C1 segment of cervical spinal cord (tissue), 14 donors: ENCODE measurements at places on chromosomes 6 and 20.
A peak's percentile ranks its signal among the peaks of the same experiment; 100 is the strongest.

- no peak for DNase-seq
Observed at GRCh38 chr20:9444921-9445320, 69.5 kb upstream of the LAMP5 start.

DNA sequence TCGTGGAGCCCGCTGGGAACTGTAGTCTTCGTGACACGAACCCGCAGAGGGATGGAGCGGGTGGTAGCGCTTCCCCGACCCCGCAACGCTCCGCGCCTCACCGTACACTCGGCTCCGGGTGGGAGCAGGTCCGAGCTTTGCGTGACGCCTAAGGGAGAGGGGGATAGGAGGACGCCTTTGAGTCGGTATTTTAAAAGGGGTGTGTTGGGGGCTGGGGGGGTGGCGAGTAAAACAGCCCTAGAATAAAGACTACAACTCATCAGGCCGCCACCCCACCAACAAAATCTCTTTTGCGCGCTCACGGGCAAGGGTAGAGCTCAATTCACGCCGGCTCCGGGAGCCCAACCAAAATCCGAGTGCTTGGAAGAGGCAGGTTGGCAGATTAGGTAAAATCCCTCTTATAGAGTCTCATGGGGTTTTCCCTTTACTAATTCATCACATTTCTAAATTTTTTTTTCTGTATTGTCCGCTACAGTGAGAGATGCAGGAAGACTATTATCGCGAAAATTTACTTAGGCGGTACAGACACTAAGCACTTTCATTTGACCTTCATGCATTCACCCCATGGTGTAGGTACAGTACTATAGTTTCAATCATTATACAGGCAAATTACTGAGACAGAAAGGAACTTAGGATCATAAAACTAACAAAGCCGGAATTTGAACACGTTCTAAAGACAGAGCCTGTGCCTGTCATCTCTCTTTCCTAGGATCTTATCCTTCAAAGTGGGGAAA, 706 bp upstream of the SNX14 start:
- DNase-seq = no peak

- no peak for DNase-seq
Observed at GRCh38 chr6:169556758-169557548, 144.9 kb downstream of the WDR27 start.

GRCh38 chr6:74941424-74941823, 264.4 kb downstream of the COL12A1 start:
- DNase-seq = no peak

DNA sequence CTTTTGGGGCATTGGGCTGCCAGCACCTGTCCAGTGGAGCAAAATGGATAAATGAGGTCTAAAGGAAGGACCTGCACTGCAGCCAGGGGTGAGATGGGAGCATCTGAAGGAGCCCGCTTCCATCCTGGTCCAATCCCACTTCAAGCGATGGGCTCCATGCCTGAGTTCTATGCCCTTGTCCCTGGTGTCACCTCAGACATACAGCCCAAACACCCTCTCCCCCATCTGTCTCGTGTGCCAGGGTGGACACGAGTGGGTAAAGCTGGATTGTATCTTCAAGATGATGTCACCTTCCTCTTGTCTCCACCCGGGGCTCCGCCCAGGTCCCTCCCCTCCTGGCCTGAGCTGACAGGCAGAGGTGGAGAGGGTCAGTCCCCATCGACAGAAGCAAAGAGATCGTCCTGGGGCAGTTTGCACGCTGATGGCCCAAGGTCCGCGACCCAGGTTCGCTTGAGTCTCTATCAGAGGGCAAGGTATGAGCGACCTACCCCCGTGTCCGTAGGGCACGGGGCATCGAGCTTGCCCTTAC, 544 bp downstream of the SMIM29 start:
- no peak for DNase-seq

- DNase-seq = no peak
Observed at GRCh38 chr6:129046526-129046925, 163.6 kb downstream of the LAMA2 start.

DNA sequence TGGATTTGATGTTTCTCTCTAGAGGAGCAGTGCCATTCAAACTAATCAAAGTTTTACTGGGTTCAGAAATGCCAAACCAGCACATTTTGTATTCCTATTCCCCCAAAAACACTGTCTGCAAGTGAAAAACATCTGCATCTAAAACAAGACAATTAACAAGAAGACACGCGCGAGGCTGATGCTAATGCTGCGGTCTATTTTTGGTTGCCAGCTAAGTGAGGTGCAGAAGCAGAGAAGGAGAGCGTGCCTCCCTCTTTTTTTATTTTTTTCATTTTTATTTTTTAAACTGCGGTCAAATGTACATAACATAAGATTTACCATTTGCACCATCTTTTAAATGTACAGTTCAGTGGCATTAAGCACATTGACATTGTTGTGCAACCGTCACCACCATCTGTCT, 641.1 kb downstream of the DHX35 start:
- DNase-seq = no peak

DNA sequence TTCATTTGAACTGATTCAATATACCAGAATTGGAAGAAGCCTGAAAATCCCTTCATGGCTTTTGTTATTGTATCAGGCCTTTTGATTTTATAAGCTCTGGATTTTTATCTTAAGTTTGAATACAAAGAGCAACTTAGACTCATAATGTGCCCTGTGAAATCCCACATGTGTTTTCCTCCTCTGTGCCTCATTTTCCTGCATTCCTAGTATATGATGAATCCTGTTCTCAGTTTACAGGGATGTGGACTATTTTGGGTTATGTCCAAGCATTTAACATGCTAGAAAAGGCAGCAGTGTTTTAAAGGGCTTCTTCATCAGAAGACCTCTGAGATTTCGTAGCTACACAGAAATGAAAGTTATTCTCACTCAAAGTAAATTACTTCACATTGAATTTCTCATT, 455.0 kb downstream of the RFPL4B start:
- DNase-seq = no peak

DNA sequence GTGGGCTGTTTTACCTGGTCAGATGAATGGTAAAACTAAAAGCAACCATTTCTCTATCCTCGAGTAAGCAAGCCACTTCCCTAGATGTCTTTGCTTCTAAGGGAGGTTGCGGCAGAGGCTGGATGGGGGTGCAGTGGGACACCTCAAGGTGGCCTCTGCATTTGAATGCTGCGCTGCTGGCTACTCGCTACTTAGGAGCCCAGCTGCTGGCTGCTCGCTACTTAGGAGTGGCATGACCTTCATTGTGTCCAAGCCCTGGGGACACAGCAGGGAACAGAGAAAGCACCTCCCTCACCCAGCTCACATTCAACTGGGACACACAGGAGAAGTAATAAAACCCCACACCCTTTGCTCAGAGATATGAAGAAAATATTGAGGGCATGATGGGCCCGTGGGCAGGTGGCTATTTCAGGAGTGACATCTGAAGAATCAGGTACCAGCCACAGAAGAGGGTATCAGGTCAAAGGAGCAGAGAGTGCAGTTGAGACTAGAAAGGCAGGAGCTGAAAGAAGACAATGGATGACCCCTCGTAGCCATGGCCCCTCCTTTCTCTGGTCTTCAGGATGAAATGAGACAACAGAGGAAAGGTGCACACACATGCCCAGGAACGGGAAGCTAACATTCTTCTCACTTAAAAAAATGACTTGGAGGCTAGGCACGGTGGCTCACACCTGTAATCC, 149.4 kb downstream of the ZMYND8 start:
- DNase-seq = no peak

DNA sequence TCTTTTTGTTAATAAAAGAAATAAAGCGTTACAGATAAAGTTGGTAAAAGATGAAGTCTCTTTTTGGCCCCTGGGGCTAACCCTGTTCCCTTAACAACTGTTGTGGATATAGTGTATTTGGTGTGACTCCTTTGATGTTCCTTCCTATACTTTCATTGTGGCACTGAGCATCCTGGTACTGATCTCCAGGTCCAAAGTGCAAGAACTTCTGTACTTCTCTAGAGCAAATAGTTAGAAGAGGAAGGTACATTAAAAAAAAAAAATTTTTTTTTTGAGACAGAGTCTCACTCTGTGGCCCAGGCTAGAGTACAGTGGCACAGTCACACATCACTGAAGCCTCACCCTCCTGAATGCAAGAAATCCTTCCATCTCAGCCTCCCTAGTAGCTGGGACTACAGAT, 6.2 kb downstream of the POFUT1 start:
- DNase-seq = no peak

- no peak for DNase-seq
Observed at GRCh38 chr20:57810511-57811373, 100.9 kb upstream of the PMEPA1 start.

DNA sequence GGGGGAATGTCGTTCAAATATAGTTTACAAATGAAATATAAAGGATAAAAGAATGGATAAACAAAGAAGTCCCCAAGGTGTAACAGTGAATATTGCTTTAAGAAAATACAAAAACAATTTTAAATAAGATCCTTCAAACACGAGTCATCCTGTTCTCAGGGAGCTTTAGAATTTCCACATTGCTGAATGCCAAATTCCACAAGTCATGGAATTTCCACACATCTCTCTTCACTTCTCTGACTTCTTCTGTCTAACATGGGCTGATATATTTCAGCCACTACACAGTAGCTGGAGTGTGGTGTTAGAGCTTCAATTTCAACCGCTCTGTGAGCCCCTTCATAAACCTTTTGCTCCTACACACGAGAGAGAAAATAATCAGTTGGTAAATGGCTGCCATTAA, 28.0 kb downstream of the IL22RA2 start:
- no peak for DNase-seq

DNA sequence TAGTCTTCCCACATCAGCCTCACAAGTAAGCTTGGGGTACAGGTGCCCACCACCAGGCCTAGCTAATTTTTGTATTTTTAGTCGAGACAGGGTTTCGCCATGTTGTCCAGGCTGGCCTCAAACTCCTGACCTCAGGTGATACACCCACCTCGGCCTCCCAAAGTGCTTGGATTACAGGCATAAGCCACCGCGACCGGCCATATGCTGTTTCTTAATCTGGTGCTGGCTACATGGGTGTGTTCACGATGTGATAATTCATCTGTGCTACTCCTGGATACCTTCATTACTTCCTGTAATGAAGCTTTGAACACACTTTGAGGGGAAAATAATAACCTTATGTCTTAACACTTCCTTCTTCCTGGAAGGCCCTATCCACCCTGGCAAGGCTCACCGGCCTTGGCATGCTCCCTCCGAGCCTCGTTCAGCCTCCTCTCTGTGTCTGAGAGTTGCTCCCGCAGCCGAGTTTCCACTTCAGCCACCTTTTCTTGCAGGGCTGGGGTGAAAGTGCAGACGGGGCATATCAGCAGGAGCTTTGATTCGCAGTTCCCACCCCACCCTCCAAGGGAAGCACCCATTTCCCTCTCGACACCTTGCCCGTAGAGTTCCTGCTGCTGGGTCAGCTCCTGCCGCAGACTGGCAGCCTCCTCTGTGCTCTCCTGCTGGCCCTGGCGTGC, 5.6 kb upstream of the PSORS1C2 start:
- DNase-seq = no peak

DNA sequence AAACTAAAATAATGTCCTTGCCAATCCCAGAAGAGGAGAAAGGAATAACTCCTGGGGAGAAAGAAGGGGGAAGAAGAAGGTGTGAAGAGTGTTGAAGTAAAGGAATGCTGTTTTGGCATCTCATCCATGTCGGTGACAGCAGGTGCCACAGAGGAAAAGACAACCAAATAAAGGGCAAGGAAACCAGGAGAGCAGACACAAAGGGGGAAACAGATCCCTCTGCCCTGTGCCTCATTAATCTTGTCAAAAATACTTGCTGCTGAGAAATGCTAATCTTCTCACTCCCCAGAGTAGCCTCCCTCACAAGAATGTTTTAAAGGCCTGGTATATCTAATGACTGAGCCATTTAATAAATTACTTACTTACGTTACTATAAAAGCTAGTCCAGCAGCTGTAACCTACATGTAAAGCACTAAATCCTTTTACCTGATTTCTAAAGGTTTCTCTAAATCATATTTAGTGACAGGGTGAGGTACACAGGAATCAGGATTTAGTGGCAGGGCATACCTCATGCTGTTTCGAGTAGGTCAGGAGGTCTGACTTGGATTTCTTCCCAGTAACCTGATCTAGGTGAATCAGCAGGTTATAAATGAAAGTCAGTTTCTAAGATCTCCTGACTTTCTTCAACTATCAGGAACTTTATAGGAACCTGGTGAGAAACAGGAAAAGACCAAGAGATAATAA, 377.1 kb downstream of the CENPW start:
- DNase-seq = no peak

- DNase-seq = no peak
Observed at GRCh38 chr6:140095532-140095931, 721.1 kb upstream of the CITED2 start.

GRCh38 chr6:163243083-163243482, 171.4 kb upstream of the QKI start:
- peak; percentile 83 for DNase-seq

DNA sequence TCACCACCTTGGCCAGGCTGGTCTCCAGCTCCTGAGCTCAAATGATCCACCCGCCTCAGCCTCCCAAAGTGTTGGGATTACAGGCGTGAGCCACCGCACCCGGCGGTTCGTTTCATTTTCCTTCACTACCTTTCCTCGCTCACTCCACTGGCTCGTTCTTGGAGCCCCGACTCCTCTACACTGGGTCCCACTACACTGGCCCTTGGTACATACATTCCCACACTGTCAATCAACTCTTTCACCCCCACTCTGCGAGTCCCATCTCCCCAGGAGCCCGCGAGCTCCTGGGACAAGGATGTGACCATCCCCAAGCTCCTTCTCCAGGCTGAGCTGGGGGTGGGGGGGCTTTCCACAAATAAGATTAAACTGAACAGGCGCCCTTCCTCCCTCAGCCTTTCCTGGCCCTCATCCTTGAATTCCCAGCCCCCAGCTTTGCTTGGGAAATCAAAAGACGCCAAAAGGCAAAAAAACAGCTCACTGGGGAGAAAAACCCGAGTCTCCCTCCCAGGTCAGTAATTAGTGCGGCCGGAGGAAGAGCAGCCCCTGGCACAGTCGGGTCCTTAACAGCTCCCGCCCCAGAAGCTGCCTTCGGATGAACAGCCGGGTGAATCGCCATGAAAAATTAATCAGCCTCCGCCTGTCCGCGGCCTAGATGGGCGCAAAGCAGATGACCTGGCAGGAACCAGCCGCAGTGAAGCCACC, 42.8 kb upstream of the LY86 start:
- no peak for DNase-seq

GRCh38 chr6:83490217-83490807, 22.0 kb upstream of the PRSS35 start:
- no peak for DNase-seq
